Hematopoietic multipotent progenitor cell treated with erythropoietin and hydrocortisone succinate and interleukin-3 and kit ligand, for 8 days (in vitro differentiated cells): ENCODE measurements at places on chromosomes 13 and 19.

DNA sequence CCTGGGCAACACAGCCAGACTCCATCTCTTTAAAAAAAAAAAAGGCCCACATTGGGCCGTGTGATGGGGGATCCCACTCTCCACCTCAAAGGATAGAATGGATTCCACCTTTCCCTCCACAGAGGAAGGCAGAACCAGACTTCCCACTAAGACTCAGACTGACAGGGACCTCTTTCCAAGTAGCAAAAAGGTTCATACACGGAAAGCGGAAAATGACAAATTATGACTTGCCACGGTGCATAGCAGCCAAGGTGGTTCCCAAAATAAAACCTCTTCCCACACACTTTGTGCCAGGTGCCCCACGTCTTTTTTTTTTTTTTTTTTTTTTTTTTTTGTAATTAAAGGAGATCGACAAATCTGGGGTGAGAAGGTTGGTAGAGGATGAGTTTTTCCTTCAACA is 14.4 kb upstream of the TTYH1 start:
- DNase-seq = no peak

DNA sequence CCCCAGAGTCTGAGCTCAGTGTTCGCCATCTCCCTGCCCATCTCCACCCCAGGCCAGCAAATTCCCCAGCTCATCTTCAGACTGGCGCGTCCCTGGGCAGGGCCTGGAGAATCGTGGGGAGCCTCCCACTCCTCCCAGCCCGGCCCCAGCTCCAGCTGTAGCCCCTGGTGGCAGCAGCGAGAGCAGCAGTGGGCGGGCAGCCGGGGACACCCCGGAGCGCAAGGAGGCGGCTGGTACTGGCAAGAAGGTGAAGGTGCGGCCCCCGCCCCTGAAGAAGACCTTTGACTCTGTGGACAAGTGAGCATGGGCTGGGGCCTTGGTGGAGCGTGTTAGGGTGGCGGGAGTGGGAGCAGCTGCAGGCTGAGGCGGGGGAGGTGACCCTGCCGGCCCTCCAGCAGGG is 8.4 kb upstream of the PRR19 start:
- no peak for DNase-seq

DNA sequence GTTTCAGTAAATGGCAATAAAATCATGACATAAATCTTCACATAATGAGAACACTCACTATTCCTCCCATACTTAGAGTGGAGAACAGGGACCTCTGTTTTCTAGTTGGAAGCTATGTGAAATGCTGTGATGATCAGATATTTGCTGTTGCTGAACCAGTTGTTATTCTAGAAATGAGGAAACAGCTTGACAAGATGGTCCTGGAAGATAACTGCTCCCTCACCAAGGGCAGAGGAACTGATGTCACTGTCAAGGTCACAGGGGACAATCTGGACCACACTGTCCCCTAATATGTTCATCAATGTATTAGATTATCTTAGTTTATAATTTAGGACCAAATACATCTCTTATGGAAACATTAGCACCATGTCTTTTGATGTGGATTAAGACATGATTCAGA is 1173.3 kb downstream of the PCDH17 start:
- peak; percentile 1 for DNase-seq

GRCh38 chr13:113774177-113775107 is 15.4 kb downstream of the TMEM255B start:
- DNase-seq = no peak

GRCh38 chr19:1455336-1456120 is 5.6 kb downstream of the APC2 start:
- DNase-seq = peak; percentile 87

GRCh38 chr13:32911506-32911905 is 104.7 kb upstream of the KL start:
- DNase-seq = peak; percentile 69

GRCh38 chr13:66001140-66001539 is 1229.0 kb downstream of the PCDH9 start:
- no peak for DNase-seq

DNA sequence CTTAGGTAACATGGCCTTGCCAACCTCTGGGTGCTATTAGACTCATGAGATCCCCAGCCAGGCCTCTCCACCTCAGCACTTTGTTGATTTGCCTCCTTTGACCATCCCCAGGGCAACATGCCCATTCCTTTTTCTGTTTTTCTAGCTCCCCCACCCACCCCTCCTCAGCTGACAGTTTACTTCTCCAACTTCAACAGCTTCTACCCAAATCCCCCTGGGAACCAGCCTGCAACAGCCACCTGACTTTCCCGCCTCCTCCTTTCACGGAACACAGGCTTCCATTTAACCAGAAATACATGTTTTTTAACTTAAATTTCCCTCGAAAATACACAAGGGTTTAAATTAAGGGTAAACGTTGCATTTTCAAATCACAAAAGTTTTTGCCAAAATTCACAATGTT is 117.3 kb downstream of the DLEU7 start:
- no peak for DNase-seq

- DNase-seq = peak; percentile 62
Measured at GRCh38 chr13:20891034-20891433, 11.5 kb downstream of the XPO4 start.

DNA sequence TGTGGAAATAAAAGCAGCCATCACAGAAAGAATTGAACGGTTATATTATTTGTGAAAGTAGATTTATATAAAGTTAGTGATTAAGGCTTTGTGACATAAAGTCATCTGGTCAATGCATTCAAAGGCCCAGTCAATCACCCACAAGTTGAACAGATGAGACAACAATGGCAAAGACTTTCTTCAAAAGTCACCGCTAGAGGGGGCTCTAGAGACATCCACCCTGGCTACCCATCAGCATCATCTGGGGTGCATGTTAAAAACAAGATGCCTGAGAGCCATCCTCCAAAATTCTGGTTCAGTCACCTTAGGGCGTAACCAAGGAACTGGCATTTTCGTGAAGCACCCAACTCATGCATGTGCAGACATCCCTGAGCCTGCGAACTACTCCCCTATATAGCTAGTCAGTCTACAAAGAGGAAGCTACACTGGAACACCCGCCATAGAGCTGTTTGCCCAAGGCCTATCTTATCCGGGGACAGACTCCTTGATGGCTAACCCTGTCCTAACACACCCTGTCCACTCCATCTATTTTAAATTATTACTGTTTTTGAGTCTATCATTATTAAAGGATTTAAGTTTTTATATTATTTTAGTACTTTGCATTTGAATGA is 970.5 kb downstream of the UQCRFS1 start:
- DNase-seq = peak; percentile 30

DNA sequence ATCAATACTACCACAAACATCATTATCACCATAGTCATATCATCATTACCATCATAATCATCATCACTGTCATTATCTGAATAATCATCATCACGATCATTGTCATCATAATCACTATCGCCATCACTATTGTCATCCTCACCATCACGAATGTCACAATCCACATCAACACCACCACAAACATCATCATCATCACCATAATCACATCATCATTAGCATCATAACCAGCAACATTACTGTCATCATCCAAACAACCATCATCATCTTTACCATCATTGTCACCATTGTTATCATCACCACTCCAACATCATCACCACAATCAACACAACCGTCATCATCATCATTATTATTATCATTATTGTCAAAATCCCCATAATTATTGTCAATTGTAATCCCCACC is 61.2 kb downstream of the MBD3L1 start:
- no peak for DNase-seq

DNA sequence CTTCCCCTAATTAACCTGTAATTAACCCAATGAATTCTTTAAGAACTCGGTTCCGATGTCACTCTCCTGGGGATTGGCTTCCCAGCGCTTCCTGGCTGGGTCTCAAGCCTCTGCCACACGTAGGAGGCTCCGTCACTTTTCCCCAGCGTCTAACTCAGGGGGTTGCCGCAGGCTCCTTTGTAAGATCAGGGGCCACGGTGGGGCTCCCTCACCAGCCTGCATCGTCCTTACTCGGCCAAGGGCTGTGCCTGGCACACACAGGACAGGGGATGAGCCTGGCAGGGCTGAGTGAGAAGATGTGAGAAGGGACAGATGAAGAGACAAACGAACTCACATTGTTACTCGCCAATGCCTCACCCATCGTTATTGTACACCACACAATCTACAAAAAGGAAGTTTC is 20.9 kb upstream of the ATP11A start:
- DNase-seq = no peak

GRCh38 chr13:65768545-65768944 is 1461.6 kb downstream of the PCDH9 start:
- DNase-seq = no peak

DNA sequence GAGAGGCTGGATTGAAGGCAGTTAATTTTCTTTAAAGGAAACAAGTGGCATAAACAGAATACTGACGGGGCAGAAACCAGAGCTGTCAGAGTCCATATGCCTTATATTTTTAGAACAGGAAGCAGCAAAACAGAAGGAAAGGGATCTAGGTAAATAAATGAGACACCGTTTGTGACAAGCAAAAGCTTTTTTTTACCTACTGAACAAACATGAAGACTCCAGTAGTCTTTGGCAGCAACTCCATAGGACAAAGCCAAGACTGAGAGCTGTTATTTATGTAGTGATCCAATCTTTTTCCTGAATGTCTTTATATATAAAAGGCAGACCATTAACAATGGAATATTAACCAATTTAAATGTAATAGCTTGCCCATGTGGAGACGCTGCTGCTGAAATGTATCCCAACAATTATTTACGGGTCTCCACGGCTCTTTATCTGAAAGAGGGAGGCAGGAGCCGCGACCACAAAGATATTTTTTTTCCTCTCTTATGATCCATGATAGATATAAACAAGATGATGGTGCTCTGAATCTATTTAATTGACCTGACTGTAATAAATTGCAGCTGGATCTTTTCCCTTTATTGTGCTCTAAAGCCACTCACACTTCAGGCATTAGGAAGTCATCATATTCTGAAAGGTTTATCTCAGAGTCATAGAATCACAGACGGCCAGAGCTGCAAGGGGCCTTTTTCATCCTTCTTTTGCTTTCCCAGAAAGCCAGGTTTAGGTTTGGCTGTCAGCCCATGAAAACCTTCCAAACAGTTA is 687.8 kb downstream of the EFNB2 start:
- no peak for DNase-seq

GRCh38 chr19:804419-805165 is 7.3 kb downstream of the PTBP1 start:
- DNase-seq = no peak

DNA sequence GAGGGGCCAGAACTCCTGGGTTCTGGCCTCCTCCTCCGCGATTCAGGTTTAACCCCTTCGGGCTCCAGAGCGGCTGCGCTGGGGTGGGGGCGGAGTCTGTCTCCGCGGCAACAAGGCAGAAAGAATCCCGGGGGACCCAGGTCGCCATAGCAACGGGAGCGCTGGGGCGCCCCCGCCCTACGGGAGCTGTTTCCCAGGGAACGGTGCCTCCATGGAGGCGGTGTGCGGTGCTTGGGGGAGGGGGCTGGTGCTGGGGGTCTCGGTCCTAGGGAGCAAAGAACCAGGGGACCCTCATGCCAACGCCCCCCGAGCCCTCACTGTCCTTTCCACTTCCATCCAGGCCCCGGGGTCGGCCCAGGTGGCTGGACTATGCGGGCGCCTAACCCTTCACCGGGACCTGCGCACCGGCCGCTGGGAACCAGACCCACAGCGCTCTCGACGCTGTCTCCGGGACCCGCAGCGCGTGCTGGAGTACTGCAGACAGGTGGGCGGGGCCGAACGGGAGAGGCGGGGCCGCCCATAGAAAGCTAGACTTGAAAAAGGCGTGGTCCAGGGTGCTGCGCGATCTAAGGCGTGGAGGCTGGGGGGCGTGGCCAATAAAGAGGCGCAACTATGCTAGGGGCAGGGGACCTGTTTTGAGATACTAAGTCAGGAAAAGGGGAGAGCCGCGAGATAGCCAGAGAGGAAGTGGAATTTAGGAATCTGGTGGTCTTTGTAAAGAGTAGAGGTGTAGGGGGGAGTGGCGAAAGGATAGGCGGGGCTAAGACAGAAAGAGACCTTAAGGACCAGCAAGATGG is 1.2 kb downstream of the APLP1 start:
- DNase-seq = peak; percentile 90

GRCh38 chr19:23241419-23241818 is 8.8 kb downstream of the ZNF724 start:
- DNase-seq = no peak

DNA sequence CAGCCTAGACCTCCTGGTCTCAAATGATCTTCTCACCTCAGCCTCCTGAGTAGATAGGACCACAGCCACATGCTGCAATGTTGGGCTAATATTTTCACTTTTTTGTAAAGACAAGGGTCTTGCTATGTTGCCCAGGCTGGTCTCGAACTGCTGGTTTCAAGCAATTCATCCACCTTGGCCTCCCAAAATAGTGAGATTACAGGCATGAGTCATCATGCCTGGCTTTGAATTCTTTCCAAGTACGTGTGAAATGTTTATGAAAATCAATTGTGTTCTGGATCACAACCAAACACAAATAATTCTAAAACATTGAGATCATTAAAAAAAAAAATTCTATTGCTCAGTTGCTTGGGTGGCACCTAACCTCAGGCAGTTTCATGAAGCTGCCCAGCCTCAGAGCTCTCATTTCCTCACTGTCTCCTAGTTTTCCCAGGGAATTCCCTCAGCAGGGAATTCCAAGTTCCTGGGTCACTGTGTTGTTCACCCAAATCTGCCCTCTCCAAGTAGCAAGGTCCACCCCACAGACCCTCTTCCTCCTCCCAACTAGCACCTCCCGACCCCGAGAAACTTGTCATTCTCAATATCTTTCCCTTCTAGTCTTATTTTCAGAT is 44.8 kb downstream of the ING1 start:
- no peak for DNase-seq

DNA sequence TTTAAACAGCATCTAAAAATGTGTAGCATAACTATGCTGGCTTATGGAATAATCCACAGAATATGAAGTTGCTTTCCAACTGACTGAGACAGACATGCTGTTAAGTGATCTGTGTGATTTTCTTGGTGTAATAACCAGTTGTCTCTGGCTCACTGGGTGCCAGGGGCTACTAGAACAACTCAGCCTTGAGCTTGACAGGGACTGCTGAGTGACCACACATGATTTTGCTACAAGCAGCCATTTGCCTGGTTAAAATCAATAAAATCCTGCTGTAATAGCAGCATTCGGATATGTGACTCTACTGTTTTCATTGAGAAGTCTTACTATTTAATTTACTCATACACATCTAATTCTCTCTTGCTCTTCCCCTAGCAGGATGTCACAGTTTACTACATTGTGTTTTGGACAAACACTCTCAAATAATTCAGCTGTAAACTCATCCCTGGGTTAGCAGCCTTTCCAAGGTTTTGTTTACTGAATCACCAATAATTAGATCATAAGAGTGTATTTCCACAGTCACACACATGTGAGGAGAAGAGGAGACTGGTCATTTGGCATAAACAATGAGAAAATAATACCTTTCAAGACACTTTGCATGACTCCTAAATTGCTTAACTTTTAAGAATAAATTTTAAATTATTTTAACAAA is 426.2 kb downstream of the PCDH9 start:
- DNase-seq = no peak

GRCh38 chr13:24038841-24039330 is 121.6 kb upstream of the SPATA13 start:
- no peak for DNase-seq

GRCh38 chr13:32383836-32384618 is 43.9 kb downstream of the N4BP2L1 start:
- no peak for DNase-seq
